ENCODE measurements at places on chromosomes 11 and 22.
A peak's percentile ranks its signal among the peaks of the same experiment; 100 is the strongest.

DNA sequence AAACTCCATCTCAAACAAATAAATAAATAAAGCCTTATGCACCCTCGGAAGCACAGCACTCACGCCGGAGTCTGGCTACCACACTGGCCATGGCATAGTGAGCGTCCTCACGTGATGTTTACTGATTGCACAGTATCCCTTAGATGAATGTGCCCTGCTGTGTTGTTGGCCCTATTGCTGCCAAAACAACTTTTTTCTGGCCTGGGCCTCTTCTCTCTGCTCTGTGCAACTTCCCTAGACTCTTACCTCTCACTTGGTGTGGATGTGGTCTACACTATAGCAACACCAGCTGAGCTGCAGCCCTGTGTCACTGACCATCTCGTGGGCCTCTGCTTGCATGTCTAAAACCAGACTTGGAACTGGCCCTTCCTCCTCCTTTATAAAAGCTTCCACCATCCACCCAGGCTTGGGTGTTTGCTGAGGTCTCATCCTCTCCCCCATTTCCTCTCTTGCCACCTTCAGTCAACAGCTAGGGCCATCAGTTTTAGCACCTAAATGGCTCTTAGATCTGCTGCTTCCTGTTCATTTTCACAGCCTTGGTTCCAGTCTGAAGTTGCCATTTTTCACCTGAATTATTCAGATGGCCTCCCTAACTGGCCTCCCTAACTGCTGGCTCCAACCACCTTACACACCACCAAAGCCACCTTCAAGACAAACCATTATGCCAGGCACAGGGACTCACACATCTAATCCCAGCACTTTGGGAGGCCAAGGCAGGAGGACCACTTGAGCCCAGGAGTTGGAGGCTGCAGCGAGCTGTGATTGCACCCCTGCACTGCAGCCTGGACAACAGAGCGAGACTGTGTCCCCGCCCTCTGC, 9.2 kb downstream of the ZNF74 start:
- DNase-seq, result peak; percentile 38

GRCh38 chr11:10522276-10522675, 18.7 kb downstream of the RNF141 start:
- no peak for DNase-seq

DNA sequence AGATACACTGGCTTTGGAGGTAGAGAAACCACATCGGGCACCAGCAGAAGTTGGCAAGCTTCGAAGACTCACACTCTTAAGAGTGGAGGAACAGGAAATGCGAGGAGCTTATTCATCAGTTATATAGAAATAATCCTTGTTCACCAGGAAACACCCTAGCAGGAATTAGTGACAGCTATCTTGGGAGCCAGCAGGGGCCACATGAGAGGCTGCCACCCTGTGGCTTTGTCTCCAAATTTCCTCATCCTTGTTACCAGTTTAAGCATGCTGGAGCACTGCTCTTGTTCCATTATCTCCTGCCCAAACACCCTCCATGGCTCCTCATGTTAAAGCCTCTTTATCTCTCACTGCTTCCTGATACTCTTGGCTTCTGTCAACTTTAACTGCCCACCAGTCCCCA, 131.0 kb downstream of the PLEKHA7 start:
- DNase-seq, result no peak

DNA sequence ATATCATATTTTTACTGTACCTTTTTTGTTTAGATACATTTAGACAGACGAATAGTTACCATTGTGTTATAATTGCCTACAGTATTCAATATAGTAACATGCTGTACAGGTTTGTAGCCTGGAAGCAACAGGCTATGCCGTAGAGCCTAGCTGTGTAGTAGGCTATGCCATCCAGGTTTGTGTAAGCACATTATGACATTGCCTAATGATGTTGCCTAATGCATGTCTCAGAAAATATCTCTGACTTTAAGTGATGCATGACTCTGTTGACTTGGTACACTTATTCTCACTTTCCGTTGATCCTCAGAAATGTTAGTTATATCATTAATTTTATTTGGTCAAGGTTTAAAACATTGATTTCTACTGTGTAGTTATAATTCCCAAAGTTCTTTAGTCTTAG, 39.9 kb downstream of the OR2AT4 start:
- no peak for DNase-seq

- peak; percentile 59 for DNase-seq
Observed at GRCh38 chr11:69343401-69344321, 49.7 kb downstream of the MYEOV start.

DNA sequence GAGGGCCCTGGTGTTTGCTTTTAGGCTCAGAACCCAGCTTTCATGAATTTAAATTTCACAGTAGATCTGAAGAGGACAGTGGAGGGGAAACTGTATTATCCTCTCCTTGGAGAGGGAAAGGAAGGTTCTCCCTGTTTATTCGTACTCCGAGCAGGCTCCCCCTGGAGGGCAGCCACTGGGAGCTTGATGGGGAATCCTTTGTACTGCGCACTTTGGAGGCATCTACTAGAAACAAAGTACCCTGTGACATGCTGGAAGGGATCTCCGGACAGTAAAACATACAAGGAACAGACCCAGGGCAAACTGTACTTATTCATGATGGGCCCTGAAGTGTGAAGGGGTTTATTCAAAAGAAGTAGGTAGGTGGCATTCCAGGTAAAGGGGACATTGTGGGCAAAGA, 27.2 kb downstream of the NAV2 start:
- no peak for DNase-seq

DNA sequence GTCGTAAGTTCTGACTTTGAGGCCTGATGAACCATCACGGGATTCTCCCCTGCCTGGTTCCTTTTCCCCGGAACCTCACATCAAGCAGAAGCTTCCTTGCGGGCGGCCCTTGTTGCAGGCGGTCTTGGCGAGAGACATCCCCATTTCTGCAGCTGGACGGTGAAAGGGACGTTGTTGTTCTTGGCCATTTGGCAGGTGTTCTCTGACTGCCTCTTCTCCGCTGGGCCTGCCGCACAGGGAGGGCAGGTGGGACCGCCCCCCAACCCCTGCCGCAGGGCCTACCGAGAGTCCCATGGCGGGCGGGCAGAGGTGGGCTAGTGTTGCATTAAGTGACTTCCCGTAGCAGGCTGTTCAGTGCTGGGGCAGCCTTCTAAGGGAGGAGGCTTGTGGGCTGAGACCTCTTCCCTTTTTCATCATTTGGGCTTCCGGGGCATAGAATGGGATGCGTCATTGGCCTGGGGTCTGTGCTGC, 26.9 kb upstream of the GRAMD4 start:
- peak; percentile 74 for DNase-seq

- DNase-seq, result no peak
Observed at GRCh38 chr11:106974831-106975230, 43.4 kb downstream of the GUCY1A2 start.

Data from tibial artery (tissue), 4 donors.